ENCODE measurements at places on chromosomes 16 and 17. TPM values are rescaled to one million over a fixed set of nuclear protein-coding genes. Genes with fewer than 3 reads are reported as not detected.

Gene OR4D1
- total RNA-seq, result not detected

Gene CACNG3
- 0.02 TPM for total RNA-seq

Gene MT1G
- not detected for total RNA-seq

Gene NATD1
- 5.4 TPM for total RNA-seq

- peaks cover 77% of the 10 kb centered on the region for H3K36me3 ChIP-seq
- H3K4me1 ChIP-seq, result peaks cover 8% of the 10 kb centered on the region
- H3K4me3 ChIP-seq, result no peak overlapping the region
Observed at GRCh38 chr16:30737794-30738648, 10.2 kb upstream of the PHKG2 start.

All from SJCRH30 (cell line).